ENCODE measurements at places on chromosomes 5 and 9.

DNA sequence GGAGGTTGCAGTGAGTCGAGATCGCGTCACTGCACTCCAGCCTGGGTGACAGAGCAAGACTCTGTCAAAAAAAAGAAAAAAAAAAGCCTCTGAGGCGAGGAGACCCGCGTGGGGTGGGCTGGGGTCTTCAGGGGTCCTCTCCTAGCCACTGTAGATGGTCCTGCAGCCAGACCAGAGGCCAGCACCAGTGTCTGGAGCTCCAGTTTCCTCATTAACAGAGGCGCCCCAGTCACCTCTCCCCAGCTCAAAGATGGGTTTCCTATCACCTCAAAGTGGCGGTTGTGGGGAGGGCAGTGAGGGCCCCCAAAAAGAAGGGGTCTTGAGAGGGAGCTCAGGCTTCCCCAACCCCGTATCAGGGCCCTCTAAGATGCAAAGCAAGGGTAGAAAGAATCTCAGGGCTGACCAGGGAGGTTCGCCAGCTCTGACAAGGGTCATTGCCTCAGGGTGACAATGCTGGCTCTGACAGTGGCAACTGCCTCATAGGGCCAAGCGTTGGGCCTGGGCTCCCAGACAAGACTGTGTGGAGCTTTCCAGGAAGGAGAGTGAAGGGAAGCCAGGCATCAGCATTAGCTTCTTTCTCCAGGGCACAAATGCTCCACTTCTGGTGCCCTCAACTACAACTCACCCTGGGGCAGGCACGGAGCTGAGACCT lies 15.0 kb downstream of the STK10 start:
- DNase-seq = no peak

DNA sequence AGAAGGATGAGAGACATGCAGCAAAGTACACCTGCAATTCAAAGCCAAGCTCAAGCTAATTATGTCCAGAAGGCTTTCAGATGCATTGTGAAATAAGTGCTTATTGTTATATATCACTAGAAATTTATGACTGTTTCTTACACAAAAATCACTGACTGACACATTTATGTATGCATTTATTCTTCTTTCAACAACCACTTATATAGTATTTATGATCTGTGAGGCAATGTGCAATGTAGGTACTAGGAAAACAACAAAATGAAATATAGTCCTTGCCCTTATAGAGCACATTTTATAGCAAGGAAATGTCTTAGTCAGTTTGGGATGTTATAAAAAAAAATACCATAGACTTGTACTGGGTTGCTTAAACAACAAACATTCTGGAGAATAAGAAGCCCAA lies 167.6 kb downstream of the YIPF5 start:
- no peak for DNase-seq

GRCh38 chr9:127568971-127569885 lies 42.8 kb upstream of the STXBP1 start:
- peak; percentile 77 for DNase-seq

DNA sequence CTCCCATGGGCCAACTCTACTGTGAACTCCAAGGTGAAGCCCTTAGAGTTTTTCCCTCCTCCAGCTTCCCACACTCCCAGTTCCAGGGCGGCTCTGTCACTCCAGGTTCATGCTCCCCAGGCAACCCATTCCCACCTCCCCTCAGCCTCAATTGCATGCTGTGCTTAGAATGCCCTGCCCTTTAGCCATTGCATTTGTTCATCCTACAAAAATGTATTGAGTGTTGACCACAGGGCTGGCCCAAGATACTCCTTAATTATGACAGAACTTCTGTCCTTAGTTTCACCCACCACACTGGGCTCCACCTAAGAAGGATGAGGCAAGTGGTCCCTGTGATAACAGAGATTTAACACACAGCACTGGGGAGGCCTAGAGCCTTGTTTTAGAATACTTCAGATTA lies 236.1 kb downstream of the ADAMTSL1 start:
- DNase-seq = no peak

DNA sequence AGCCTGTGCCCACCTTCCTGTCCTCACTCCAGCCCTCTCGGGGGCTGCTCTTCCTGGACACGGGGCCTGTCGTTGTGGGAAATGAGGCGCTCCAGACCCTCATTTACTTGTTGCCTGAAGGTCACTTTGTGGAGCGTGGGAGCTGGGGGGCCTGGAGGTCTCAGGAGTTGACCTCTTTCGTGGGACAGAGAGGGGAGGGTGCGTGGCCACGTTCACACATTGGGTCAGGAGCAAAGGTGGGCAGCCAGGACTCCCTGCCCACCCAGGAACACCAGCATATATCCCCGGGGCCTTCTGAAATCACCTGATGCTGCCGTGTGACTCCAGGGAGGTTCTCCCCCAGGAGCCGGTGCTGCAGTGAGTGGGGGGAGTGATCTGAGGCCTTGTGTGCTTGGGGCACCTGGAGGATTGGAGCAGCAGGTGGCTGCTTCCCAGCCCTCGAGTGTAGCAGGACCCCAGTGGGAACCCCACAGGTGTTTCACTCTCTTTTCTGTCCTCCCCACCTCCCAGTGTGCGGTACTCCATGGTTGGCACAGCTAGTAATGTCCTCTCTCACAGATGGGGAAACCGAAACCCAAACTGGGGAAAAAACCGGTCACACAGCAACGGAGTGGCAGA lies 20.3 kb downstream of the NCS1 start:
- DNase-seq = no peak

GRCh38 chr5:2239201-2239910 lies 356.6 kb upstream of the IRX4 start:
- DNase-seq = no peak

GRCh38 chr5:38673671-38674071 lies 117.2 kb upstream of the LIFR start:
- peak; percentile 26 for DNase-seq

DNA sequence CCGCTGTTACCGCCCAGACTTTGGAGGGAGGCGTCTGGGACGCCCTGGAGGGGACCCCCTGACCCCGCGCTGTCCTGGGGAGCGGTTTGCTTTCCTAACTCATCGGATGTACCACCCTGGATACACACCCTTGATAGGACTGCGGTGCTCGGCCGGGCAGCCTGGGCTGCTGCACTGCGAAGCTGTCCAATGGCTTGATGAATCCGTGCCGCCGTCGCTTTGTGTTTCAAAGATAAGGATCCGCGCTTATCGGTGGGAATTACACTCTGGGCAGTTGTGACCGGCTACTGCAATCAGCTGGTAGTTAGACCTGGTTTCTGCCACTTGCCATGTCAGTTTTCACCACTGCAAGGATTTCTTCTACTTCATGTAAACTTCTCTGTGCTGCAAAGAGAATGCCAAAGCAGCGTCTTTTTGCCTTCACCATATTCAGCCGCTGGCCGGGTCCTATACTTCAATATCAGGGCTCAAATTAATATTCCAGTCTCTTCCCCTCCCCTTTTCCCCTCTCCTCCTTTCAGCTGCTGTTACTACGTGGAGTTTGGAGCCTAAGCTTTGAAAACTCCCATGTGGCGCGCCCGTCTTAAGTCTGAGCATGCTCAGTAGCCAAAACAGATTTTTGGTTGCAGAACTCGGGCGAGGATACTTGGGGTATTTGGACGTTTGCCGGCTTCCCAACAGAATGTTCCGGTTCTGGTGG lies 727 bp downstream of the SMAD5 start:
- DNase-seq = peak; percentile 35

- DNase-seq = no peak
Measured at GRCh38 chr9:90017679-90018078, 412.9 kb downstream of the GADD45G start.

DNA sequence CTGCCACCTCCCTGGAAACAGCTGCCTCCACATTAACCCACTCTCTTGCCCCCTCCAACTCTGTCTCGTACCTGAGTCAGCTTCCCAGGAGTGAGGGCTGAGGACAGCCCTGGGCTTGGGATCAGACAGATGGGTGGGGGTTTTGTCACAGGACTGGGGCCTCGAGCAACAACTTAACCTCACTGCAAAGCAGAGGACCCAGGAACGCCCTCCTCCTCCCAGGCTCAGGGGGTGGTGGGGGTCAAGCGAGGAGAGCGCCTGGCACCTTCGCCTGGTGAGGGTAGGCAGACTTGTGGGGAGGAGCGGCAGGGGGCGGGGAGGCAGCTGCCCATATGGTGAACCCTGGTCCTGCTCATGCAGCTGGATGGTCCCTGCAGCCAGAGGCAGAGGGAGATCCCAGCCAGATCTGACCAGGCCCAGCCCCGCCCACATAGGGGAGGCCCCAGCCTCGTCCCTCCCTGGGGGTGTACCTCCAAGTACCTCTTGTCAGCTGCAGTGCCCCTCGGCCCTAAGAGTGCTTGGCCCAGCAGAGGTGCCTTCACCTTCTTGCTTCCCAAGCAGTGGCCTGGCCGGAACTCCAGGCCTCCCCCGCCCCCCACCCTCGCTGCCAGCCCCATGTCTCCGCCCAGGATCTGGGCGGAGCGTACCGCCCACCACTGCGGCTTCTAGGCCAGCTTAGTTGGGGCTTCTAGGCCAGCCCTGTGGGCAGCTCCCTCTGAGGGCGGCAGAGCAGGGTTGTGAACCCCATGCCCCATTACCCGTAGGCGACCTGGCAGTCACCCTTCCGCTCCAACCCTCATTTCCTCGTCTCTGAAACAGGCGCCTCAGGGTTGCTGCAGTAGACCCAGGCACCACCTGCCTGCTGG lies at the start of gene SARDH:
Gene SARDH (minus strand): TSS at position 579 of the 866 bp plus-strand sequence. CDS start 4,179 bp downstream, outside the sequence.
- peak; percentile 84 for DNase-seq

DNA sequence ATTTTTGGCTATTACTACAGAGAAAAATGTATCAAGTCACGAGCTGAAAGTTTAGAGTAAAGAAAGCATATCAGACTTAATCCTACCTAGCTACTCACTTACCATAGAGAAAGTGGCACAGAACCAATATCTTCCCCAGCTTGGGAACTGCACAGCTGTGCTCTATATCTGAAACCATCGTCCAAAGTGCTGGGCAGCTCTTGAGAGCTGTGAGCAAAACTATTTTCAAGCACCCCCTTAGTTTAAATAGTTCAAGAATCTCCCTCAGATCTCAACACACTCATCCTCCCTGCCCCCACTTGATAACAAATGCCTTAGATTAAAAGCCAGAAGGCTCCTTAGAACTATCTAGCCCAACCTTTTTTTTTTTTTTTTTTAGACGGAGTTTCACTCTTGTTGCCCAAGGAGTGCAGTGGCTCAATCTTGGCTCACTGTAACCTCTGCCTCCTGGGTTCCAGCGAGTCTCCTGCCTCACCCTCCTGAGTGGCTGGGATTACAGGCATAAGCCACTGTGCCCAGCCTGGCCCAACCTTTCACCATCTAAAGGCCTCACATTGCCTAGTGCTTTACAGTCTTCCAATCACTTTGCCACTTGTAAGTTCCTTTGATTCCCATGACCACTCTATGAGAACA lies 94.2 kb upstream of the APC start:
- DNase-seq = no peak

DNA sequence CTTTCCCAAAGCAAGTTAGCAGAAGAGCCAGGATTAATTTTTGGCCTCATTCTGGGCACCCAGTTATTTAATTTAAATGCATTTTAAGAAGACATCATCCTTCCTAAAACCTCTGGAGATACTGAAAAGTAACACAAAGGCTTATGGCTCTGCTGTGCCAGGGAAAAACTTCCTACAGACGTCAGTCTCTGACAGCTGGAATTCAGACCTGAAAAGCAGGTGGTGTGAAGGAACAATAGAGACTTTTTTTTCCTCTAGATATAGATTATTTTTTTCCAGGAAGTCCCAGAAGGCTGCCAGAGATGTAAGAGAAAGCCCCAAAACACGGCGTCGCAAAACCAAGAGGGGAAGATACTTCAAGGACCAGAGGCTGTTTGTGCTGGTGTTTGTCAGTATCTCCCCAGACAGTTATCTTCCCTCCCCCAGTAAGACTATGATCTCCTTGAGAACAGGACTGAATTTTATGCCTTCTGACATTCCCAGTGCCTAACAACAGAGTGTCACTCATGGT lies 88.7 kb upstream of the RASEF start:
- no peak for DNase-seq

- no peak for DNase-seq
Measured at GRCh38 chr5:63131626-63132285, 553.1 kb downstream of the LRRC70 start.

DNA sequence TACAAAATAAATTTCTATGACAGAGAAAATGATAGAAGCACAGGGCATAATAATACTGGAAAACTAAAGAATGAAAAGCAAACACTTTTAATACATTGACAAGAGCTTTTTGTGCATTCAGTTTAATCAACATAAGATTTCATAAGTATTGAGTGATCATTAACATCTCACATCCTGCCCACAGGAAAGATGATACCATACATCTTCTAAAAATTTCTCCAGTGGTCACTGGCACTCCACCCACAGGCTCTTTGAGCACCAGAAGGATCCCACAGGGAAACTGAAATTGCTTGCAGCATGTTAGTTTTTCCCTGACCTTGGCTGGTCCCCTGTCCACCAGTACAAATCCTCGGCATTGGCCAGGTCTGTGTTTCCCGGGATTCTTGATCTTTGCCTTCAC lies 186.0 kb downstream of the CEMIP2 start:
- DNase-seq = no peak

GRCh38 chr9:127941062-127941960 lies 3.7 kb upstream of the DPM2 start:
- DNase-seq = no peak

DNA sequence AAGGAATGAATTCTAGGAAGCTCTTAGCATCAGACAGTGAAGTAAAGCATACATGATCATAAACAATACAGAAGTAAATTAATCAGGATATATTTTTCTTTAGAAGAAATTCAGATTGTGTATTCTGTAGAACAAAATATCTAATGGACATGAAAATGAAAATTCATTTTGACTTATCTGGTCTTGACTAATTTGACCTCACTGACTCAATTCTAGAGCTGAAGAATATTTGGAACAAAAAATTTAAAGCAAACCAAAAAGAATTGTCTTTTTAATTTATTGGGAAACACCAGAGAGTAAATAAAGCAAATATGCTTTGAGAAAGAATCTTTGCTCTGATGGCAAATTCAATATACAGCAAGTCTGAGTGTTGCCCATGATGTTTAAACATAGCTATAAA lies 2.8 kb upstream of the PPP2CA start:
- DNase-seq = no peak

DNA sequence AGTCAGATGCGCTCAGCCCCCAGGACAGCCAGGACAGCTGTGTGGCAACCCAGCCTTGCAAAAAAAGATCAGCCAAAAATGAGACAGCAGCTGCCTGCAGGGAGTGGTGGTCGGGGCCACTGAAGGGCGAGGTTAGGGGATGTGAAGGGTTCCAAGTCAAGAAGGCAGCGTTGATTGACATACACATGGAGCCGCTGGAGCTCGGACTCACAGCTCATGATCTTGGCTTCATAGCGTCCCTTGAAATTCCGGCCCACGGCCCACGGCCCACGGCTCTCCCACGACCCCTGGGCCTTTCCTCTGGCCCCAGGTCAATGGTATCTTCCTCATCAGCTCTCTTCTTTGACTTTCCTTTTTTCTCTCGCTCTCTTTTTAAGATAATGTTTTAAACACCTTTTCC lies 390.0 kb upstream of the IRX4 start:
- DNase-seq = no peak

GRCh38 chr5:36066540-36067210 lies at the start of gene UGT3A2:
TSS of gene UGT3A2 (minus strand) at chr5:36066882. CDS start at chr5:36066789, 93 bp downstream.
- peak; percentile 77 for DNase-seq

DNA sequence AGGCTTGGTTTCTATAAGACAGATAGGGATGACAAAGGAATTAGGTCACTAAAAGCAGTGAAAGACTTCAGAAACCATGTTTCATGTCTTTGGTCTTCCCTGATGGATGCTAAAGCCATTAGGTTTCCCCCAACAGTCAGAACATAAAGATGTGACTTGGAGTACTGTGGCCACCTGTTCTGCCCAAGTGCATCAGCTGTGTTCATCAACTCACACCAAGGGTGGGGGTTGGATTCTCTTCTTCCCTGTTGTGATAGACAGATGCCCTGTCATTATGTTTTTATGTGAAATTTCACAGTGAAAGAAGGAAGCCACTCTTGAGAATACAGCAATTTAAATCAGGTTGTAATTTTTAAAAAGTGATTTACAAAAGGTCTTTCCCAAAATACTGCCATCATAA lies 196.8 kb downstream of the SH3GL2 start:
- DNase-seq = no peak

GRCh38 chr9:107190061-107190935 lies 92.8 kb upstream of the RAD23B start:
- DNase-seq = no peak

Measured in WTC11 (cell line).